Activated CD4-positive, alpha-beta T cell treated with anti-CD3 and anti-CD28 coated beads, Interleukin-2, amount 50 U/mL, for 48 hours (primary cell): ENCODE measurements at places on chromosomes 3 and 15.

DNA sequence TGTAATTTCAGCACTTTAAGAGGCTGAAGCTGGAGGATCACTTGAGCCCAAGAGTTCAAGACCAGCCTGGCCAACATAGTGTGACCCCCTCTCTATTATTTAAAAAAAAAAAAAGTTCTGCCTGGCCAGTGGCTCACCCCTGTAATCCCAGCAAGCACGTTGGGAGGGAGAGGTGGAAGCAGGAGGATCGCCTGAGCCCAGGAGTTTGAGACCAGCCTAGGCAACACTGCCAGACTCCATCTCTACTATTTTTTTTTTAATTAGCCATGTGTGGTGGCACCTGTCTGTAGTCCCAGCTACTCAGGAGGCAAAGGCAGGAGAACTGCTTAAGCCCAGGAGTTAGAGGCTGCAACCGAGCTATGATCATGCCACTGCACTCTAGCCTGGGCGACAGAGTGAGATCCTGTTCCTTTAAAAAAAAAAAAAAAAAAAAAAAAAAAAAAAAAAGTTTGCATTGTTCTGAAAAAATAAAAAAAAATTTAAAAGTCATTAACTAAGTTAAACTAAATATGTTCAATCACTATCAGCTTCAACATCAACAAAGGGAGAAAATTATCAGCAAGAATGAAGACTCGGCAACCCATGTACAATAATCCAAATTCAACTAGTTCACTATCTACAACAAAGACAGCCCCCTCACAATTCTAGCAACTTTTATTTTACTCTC, 1.9 kb downstream of the RAF1 start:
- DNase-seq = no peak

DNA sequence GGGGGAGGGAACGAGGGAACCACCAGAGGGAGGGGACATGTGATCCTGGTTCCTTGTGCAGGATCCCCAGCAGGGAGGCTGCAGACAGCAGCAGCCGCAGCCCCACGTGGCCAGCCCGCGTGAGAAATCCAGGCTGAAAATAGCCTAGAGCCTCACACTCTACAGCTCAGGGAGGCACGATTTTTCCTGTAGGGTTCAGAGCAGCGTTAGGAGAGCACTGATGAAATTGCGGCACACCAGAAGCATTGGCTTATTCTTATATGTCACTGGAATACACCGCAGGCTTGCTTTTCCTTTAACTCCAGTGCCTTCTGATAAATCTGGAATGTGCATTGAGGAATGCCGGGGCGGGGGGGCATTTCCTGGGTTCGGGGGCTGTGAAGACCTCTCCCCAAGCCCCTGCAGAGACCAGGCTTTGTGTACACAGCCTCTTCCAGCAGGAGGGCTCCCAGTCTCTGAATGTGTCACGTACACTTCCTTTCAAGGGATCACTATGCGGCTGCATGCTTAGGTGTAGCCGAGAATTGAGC, 193.0 kb downstream of the ATP10A start:
- DNase-seq = no peak

DNA sequence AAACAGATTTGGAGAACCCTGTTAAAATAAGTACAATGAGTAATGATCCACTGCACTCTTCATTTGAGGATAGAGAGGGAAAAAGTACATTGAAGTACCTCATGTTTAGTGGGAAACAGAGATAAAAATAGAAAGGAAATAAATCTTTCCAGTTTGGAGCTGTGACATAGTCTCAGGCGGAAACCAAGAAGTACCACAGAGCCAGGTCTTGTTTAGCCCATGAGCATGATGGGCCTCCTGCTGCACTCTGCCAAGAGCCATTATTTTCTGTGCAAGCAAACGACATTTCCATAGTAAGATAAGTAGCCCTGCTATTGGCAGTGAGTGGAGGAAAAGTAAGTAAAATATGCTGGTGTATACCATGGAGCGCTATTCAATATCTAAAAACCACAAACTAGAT, 796.1 kb downstream of the TBL1XR1 start:
- DNase-seq = no peak

GRCh38 chr15:59636184-59636583, 21.1 kb downstream of the GTF2A2 start:
- no peak for DNase-seq

DNA sequence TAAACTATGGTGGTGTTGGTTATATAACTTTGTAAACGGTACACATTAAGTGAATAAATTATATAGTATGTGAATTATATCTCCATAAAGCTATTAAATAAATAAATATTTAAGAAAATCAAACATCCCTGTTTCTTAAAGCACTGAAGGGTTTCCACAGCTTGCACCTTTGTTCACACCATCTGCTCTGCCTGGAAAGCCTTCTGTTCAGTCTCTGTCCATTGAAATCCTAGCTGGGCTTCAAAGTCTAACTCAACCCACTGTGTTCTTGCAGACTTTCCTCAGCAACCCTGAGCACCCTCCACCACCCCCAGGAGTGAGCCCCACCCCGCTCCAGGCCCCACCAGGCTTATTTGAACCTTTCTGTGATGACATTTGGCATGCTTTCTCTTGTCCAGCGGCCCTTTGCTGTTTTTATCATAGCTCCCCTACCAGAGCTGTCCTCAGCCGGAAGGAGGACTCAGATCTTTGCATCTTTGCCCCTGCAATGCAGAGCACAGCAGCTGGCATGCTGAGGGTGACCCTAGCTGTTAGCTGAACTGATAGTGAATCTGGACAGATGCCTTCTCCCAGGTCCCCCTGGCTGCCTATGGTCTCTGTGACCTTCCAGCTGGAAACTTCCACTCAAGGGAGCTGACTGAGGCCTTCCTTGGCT, 105.2 kb downstream of the DAPK2 start:
- no peak for DNase-seq

DNA sequence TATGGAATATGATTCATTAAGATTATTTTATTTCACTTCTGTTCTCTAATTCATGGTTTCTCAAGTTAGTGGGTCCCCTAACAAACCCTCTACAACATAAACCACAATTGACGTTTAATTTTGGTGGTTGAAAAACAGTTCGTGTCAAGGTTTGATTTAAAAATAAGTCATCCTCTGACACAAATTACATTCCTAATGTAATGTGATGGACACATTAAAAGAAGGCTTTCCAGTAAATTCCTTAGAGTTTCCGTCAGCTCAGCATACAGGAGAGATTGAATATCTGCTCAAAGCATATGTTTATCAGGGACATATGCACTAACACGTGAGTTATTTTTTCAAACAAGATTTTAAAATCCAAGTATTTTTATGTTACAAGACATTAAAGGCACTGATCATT, 626.5 kb upstream of the ADAMTS9 start:
- no peak for DNase-seq

- DNase-seq = no peak
Observed at GRCh38 chr3:5185093-5185673, 2.3 kb upstream of the EDEM1 start.

GRCh38 chr3:153853163-153853562, 268.0 kb upstream of the ARHGEF26 start:
- DNase-seq = no peak

- no peak for DNase-seq
Observed at GRCh38 chr3:27354161-27354560, 15.0 kb downstream of the NEK10 start.

GRCh38 chr3:196431181-196432136, 768 bp downstream of the UBXN7 start:
- DNase-seq = peak; percentile 28
